ENCODE measurements at places on chromosomes 3 and 15. TPM values are rescaled to one million over a fixed set of nuclear protein-coding genes. Genes with fewer than 3 reads are reported as not detected.

Gene MAP2K1
- polyA plus RNA-seq = 48.4 TPM

- DNase-seq = no peak
Observed at GRCh38 chr15:38401701-38402100, 52.2 kb upstream of the FAM98B start.

DNA sequence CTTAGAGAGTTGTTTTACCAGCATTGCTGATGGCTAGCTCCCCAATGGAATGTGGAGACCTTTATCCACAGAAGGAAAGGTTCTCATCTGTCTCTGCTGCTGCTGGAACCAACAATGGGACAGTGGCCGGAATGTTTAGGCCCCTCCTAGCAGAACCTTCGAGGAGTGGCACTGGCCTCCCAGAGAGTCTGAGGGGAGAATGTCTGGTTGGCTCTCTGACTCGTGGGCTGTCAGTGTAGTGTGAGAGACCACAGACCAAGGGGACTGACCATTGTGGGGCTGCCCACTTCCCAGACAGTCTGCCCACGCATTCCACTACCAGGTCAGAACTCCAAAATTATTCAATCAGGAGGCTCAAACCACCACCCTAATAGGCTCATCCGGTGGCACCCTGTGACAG, 5.1 kb downstream of the RASL12 start:
- no peak for DNase-seq

DNA sequence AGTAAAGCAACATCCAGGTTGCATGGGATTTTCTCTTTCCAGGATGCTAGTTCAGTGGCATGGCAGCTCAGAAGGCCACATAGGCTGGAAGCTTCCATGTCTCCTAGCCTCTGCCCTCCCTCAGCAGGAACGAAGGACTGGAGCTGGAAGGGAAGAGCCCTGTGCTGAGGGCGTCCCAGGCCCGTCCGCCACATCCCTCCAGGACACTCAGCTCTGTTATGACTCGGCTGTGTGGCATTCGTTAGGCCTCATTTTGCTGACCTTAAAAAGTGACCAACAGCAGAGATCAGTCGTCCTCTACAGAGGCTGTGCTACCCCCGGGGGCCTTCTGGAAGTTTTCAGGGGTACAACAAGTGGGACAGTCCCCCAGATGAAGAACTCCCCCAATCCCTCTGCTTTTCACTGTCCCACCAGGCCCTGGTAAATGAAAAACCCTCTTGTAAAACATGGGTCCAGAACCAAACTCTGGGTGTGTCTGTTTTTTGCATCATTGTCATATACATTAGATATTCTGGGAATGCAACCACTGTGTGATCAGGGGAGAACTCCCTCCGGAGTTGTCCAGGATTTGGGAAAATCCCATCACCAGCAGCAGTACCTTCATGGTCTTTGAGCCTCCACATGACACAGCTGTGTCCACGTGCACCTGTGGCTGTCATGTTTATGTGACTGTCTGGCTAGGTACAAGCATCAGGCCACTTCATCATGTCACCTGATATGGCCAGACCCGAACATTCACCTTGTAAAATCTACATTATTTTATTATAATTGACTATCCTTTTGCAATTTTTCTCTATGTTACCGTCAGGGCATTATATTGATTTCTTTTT, 149.9 kb downstream of the OR4M2 start:
- DNase-seq = no peak

GRCh38 chr3:43418601-43419272, 132.4 kb downstream of the SNRK start:
- DNase-seq = no peak

GRCh38 chr3:196981657-196982056, 13.0 kb upstream of the PIGZ start:
- no peak for DNase-seq

- DNase-seq = no peak
Observed at GRCh38 chr15:52421029-52421428, 107.7 kb downstream of the MYO5A start.

DNA sequence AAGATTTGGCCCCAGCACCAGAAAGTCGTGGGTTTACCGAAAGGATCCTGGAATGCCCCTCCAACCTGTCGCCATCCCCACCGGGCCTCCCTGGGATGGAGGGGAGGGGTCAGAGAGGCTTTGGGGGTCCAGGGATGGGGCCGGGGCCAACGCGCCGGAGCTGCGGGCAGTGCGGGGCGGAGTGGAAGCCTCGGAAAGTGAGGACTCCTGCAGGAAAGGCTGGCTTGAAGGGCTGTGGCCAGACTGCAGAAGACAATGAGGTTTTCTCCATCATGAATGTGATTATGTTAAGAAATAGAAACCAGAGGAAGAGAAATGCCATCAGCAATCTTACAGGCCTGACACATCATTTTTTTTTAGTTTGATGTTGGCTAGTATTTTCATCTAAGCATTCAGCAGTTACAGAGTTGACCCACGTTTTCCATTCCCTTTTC, 738 bp downstream of the YEATS2 start:
- DNase-seq = no peak

DNA sequence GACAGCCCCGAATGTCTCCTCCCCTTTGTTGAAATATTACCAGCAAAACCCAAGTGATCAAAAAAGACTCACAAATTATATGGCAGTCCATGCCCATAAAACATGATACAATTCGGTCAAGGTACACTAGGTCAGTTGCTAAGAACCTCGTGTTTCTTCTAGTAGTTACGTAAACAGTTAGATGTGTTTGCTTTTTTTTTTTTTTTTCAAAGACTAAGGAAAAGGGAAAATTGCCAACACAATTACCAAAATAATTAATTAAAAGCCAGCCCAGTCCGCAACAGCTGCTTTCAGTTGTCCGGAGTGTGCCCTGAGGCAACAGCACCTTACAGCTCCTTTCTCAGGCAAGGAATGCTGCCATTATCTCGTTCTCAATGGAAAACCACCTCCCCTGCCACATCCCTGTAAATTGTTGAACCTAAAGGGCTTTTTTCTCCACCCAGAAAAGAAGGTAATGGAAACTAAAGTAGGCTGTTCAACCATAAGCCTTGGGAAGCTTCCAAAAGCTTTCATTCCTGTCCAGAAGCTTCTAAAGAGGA, 129.2 kb upstream of the TSC22D2 start:
- no peak for DNase-seq

DNA sequence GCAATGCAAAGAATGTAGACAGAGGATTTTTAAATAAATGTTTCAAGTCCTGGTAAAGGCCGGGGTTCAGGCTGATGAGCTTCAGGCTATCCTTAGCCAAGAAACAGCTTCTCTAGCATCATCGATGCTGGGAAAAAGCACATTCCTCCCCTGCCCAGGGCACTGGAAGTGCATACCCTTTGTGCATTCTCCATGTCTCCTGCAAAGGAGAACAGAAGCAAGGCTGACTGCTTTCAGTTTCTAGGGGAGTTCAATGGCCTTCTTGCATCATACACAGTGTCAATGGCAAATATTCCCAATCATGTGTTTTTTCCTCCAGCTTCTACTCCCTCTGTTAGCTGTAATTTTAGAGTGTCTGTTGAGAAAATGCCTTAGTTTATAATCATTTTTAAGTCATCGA, 59.9 kb downstream of the GPR176 start:
- no peak for DNase-seq

DNA sequence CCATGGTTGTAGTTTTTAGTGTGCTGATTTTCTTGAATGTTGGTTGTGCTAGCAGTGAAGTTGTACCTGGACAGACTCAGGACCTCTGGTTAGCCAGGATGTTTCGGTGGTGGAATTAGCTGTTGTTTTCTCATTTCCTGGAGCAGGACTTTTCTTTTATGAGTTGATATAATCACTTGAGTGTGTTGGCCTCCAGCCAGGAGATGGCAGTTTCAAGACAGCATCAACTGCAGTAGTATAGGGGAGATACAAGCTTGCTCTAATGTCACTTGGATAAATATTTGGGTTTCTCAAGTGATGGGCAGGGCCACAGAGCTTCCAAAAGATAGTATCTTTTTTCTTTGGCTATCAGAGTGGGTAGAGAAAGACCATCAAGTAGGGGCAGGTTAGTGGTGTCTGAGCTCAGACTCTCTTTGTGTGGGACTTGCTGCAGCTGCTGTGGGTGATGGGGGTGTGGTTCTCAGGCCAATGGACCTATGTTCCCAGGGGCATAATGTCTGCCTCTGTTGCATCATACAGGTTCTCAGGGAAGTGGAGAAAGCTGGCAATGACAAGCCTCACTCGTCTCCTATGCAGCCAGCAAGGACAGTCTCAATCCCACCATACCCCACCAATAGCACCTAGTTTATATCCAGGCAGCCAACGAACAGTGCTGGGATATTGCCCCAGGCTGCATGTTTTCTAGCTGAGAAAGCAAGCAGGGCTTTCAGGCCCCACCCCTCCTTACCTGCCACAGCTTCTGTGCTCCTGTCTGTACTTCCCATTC, 14.6 kb upstream of the OR5K2 start:
- DNase-seq = no peak

DNA sequence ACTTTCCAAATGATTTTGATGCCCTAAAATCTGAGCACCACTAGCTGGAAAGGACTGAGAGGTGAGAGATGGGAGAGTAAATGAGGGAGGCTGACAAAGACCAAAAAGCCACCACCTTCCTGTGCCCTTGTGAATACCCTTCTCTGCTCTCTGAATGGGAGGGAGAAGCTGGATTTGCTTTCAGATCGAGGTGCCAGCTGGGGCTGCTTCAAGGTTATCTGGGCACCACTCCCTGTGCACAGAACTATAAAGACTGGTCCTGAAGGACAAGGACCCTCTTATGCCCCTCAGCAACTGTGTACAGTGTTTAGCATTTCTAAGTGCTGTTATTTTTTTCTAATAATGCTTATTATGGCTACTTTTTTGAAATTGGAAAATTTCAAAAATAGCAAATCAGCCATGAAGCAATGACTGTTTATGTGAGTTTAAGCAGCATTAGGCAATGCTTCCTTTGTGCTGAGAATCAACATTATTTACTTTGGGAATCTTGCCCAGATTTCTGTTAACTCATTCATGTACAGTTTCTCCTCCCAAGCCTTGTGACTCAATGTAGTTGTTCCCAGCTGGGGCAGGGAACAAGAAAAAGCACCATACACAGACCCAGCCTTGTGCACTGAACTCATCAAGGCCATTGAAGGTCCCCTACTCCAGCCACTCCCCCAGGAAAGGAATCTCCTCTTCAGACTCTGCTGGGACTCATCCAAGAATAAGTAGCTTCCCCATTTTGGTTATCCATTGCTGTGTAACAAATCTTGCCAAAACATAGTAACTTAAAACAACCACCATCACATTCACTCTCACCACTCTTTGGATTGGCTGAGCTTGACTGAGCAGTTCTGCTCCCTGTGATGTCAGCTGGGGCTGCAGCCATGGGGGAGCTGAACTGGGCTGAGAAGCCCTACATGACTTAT, 37.3 kb upstream of the CDV3 start:
- DNase-seq = no peak

- DNase-seq = no peak
Observed at GRCh38 chr15:37136666-37137065, 36.3 kb upstream of the MEIS2 start.

Gene AP3B2
- 2.6 TPM for polyA plus RNA-seq

Gene SLC12A1
- polyA plus RNA-seq = 0.84 TPM

Measured in left lung (tissue), 14 donors.